ENCODE measurements at places on chromosomes 12 and 14.

DNA sequence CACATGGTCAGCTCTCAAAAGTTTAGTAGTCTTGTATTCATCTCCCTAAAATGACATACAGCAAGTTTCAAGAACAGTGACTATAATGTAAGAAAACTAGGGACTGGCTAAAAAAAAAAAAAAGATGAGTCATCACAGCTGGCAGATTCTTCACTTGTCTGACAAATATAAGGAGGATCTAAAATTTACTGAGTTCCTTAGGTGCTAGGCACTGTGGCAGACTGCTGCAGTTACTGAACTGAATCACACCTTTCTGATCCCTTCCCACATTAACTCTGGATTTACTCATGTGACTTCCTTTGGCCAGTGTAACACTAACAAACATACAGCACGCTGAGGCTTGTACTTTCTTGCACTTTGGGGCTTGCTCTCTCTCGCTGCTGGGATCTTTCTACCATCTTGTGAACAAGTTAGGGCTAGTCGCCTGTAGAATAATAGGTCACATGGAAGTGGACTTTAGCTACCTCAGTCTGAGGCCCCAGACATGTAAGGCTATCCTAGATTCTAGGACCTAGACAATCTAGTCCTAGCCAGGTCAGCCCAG lies 32.1 kb downstream of the BAZ1A start:
- no peak for DNase-seq

DNA sequence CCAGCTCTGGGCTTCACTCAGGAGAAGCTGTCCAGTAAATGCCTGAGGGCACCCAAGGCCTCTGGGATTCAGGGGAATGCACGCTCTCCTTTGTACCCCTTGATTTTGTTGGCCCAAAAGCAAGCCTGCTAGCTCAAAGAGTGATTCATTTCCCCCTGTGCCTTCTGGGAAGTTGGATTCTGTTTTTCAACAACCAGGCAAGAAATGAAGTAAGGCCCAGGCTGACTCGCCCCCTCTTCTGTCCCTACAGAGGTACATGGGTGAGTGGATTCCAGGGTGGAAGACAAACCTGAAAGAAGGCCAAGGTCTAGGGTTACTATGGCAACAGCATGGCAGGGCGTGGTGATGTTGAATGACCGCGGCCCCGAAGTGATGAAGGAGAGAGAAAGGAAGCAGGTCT lies 9.3 kb upstream of the SERPINA5 start:
- no peak for DNase-seq

DNA sequence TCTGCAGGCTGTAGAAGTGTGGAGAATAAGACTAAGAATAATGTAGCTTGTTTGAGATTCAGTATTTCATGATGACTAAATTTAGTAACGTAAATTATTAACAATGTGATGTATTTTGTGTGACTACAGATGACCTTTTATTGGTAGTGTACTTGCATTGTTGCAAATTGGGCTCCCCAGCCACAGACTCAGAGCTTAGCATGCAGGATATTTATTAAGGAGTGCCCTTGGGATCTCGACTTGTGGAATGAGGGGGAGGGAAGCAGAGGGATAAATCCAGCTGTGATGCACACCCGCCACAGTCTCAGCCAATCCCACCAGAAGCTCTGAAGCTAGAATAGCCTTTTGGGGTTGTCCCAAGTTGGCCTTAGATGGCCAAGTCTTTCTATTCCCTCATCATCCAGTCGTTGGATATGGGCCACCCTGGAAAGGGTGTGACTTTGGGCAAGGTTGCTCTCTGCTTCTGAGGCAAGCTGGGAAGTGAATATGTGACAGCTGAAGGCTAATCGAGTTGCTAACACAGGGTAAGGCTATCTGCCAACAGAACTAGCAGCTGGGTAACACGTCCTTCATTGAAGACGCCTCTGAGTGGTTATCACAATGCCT lies 42.1 kb upstream of the USP44 start:
- no peak for DNase-seq

- DNase-seq: no peak
Observed at GRCh38 chr12:96456265-96456974, 33.0 kb upstream of the CFAP54 start.

GRCh38 chr12:21656905-21657325 lies 727 bp downstream of the LDHB start:
- no peak for DNase-seq

- DNase-seq: no peak
Observed at GRCh38 chr14:59699442-59699841, 122.8 kb upstream of the CCDC175 start.

GRCh38 chr12:56838621-56839488 lies 75.7 kb downstream of the HSD17B6 start:
- no peak for DNase-seq

GRCh38 chr14:101666264-101666663 lies 95.2 kb upstream of the PPP2R5C start:
- no peak for DNase-seq

DNA sequence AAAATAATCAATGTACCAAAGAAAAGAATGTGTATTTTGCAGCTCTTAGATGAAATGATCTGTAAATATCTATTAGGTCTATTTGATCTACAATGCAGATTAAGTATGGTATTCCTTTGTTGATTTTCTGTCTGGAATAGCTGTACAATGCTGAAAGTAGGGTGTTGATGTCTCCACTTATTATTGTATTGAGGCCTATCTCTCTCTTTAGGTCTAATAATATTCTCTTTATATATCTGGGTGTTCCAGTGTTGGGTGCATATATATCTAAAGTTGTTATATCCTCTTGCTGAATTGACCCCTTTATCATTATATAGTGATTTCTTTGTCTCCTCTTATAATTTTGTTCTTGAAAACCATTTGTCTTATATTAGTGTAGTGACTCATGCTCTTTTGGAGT lies 885.5 kb upstream of the FOXG1 start:
- no peak for DNase-seq

- DNase-seq: no peak
Observed at GRCh38 chr12:89325495-89325894, 26.8 kb downstream of the DUSP6 start.

GRCh38 chr12:106739318-106739717 lies 35.2 kb upstream of the RIC8B start:
- DNase-seq: no peak

DNA sequence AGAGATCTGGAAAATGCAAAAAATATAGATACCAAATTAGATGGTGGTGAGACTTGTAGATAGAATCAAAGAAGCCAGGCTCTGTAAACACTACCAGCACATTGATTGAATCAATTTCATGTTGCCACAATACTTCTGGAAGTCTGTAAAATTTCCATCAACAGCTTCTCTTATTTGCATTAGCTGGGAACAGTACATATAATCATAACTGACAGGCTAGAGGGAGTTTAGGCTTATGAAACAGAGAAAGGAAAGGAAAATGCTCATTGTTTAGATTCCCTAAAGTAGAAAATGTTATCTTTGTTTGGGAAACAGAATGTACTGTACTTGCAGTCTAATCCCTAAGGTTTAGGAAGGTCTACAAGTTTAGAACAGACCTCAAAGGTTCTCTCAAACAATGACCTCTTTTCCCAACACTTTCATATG lies 335.2 kb downstream of the CEP128 start:
- no peak for DNase-seq

DNA sequence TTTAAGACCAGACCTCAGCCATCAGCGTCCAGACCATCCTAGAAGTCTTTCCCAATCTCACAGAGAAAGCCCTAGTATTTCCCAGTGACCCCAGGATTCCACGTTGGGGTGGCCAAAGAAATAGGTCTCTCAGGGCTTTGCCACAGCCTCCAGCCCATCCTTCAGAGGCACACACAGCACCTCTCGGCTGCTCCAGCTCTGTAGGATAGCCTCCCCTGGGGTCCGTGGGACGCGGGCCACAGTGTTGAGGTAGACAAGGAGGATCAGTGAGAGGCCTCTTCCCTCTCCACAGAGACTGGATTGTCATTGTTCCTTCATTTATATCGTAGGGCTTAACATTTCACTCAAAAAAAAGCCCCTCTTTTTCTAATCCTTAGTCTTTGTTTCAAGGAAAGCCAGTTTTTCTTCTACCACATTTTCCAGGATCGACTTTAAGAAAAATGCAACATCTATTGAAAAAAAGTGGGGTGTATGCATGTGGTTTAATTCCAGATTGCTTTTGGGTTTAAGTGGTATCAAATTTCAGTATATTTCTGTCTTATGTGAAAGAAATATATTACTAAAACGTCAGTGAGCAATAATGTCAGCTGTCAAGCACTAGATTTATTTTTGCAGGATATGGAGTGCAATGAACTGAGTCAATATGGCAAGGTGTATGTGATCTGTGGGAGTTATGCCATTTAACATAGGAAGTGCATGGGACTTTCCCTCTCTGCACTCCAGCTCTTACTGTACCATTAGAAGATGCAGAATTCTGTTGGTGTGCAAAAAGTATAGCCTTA lies 187.5 kb downstream of the MSRB3 start:
- DNase-seq: no peak

- DNase-seq: no peak
Observed at GRCh38 chr14:105023791-105024480, 3.1 kb upstream of the CDCA4 start.

DNA sequence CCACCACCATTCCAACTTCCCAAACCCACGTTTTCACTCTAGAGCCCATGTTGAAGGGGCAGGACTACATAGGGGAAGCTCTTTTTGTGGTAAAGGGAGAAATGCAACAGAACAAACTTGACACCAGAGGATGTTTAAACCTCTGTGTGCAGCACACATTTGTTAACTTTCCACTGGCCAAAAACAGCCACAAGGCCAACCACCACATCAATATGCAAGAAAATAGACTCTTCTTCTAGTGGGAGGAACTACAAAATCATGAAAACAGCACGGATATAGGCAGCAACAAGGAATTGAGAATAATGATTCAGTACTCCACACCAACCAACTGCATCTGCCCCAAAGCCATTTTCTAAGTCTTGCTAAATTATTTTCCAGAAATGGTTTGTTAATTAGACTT lies 66.3 kb upstream of the CEP83 start:
- DNase-seq: no peak

- DNase-seq: no peak
Observed at GRCh38 chr12:111068290-111068689, 147.9 kb upstream of the MYL2 start.

Data from KG1 (cell line).